ENCODE measurements at places on chromosomes 5 and 9.

DNA sequence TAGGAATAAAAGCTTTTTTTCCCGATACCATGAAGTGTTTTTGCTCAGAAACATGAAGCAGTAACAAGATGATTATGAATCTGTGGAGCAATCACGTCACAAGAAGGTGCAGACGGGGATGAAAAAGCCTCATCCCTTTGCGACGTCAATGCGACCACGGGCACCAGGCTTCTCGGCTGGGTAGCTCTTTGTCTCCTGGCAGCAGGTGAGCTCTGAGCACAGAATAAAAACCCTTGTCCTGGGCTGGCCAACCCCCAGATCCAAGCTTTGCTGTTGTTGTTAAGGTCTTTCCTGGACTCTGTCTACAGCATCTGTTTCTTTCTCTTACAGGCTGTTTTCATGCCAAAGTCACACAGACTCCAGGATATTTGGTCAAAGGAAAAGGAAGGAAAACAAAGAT lies 113.8 kb downstream of the ANKRD18B start:
- no peak for DNase-seq

- DNase-seq = peak; percentile 27
Measured at GRCh38 chr9:134378901-134379338, 52.7 kb downstream of the RXRA start.

DNA sequence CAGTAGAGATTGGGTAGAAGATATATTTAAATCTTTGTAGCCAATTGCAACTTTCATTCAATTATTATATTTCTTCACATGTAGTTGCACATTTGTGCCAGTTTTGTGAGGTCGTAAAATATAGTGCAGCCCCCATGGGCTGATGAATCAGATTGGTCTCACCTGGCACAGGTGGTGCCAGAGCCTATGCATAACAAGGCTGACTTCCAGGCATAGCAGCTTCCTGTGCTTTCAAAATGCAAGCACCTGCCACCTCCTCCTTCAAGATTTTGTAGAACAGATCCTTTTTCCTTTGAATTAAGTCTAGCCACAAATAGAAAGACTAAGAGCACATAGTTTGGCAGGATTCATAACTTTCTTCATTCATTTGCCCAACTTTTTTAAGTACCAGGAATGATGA lies 87.1 kb downstream of the STARD4 start:
- DNase-seq = no peak

DNA sequence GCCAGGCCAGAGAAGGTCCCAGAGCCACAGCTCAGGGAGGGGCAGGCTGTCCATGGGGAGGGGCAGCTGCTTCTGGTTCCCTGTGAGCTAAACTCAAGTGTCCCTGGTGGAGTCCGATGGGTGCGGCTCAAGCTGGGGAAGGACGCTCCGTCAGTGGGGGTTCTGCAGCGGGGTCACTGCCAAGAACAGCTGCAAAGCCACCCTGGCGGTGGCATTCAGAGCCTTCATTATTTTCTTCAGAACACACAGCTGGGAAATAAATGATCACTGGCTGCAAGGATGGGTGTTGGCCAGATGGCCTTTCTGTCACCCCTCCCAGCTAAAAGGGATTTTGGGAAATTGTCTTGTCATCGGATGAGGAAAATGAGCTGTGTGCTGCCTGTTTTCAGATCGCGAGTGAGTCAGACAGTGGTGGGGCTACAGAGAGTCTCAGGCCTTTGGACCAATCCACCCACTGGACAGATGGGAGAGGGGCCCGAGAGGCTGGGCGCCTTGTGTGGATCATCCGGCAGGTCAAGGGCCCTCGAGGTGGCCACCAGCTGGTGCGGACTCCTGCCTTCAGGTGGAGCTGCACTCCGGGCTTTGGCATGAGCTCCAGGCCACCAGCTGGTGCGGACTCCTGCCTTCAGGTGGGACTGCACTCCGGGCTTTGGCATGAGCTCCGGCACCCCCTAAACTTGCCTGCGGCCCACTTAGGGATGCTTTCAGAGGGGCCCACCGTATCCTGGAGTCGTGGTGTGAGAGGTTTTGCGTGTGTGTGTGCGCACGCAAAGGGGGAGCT lies 17.9 kb upstream of the GFPT2 start:
- no peak for DNase-seq

DNA sequence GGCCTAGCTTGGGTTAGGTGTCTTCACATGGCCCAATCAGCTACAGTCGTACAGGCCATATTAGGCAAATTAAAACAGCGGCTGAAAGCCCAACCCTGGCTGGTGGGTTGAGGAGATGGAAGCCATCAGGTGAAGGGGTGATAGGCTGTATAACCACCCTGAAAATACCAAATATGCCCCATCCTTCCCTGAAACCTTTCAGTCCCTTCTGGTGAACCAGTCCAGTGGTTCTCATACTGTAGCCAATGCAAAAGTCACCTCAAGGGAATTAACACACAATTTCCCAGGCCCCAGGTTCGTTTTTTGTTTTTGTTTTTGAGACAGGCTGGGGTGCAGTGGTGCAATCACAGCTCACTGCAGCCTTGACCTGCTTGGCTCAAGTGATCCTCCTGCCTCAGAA lies 19.8 kb upstream of the KCNV2 start:
- no peak for DNase-seq

- DNase-seq = no peak
Measured at GRCh38 chr9:69431777-69432176, 106.8 kb downstream of the ENTREP1 start.

DNA sequence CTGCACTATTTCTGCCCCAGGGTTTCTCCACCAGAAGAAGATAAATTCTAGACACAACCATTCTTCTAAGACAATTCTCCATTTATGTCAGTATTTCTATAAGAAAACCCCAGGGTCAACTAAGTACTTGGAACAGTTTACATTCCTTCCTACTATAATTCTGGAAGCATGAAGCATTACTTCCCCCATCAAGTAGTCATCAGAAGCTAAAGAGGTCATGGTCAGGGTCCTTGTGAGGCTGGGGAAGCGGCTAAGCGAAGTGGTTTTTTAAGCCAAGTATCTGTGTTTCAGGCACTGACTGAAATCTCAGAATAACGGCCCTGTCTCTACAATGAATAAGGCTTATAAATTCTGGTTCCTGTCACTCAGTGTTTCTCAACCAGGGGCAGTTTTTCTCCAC lies 197.8 kb downstream of the GLIS3 start:
- DNase-seq = no peak

DNA sequence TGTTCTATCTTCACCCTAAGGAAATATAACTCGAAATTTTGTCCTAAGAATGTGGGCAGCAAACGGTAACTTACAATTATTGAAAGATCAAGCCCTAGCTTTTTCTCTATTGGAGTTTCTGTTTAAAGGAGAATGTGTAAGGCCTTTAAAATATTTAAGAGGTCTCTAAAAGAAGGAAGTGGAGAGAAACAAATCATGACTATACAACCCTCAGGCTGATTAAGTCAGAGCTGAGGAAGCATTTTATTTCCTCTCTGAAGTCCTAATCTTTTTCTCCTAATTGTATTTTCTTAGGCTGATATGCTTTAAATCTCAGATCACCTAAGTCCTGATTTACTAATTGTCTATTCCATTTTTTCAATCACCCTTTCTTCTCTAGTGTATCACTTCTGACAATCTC lies 1708.8 kb upstream of the C9orf72 start:
- no peak for DNase-seq

DNA sequence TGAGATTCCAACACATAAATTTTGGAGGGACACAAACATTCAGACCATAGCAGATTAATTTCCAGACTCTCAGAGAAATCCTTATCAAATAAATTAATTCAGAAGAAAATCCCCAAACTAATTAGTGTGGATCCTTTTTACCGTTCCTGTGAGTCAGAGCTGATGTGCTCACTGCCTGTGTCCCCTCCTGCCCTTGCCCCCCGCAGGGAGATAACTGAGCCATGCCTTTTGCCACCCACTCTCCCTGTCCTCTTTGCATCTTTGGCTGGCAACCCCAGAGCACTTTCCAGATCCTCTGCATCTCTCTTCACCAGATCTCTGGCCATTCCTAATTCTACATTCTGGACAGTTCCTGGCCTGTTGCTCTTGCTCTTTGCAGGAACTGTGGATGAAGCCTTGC lies 135.4 kb upstream of the MAP1B start:
- no peak for DNase-seq

DNA sequence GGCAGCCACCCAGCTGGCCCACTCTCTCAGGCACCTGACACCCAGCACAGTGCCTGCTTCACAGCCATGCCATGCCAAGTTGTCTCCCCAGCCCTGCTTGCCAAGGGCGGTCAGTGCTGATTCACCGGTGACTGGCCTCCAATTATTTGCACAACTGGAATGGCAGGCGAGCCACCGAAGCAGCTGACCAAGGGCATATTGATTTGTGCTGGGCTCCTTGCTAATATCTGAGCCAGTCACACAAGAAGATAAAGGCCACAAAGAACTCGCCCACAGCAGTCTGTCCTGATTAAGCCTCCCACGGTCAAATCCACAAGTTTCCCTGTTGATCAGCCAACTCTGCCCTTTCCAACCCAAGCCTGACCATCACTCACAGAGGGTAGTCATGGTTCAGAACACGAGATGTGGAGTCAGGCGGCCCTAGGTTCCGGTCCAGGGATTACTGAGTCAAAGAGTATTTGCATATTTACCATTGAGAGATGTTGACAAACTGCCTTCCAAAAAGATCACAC lies 6.4 kb upstream of the EEIG1 start:
- DNase-seq = no peak

- DNase-seq = no peak
Measured at GRCh38 chr9:117188394-117188793, 226.5 kb downstream of the ASTN2 start.

- DNase-seq = no peak
Measured at GRCh38 chr9:76502746-76503145, 43.8 kb downstream of the GCNT1 start.

DNA sequence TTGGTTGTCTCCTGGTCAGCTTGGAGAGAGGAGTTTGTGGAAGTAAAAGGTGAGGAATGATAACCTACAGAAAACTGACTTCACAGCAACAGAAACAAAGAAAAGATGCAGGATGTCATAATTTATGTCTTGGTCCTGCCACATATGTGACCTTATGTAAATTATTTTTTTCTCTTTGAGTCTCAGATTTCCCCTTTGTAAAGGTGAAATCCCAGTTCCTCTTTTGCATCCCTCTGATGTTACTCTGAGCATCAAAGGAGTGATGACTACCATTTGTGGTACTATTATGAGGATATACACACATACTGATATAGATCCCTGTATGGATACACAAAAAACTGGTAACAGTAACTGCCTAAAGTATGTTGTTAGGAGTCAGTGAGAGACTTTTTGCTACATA lies 1.4 kb upstream of the THG1L start:
- DNase-seq = no peak

GRCh38 chr9:1238407-1238806 lies 188.2 kb downstream of the DMRT2 start:
- DNase-seq = no peak

DNA sequence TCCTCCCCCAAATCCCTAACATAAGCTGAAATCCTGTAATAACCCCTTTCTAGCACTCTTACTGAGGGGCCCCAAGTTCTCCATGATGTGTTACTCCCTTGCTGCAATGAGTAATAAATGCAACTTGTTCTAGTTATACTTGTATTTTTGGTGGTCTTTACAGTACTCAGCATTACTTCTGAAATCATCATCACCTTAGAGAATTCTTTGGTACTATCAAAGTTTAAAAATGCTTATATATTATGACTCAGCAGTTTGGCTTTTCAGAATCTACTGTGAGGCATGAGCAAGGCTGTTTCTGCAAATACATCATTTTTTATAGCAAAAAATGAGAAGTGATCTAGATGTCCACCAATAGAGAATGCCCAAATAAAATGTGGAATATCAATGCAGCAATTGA lies 20.7 kb upstream of the ROPN1L start:
- DNase-seq = no peak

GRCh38 chr9:95870352-95870751 lies 5.1 kb upstream of the ERCC6L2 start:
- DNase-seq = no peak

DNA sequence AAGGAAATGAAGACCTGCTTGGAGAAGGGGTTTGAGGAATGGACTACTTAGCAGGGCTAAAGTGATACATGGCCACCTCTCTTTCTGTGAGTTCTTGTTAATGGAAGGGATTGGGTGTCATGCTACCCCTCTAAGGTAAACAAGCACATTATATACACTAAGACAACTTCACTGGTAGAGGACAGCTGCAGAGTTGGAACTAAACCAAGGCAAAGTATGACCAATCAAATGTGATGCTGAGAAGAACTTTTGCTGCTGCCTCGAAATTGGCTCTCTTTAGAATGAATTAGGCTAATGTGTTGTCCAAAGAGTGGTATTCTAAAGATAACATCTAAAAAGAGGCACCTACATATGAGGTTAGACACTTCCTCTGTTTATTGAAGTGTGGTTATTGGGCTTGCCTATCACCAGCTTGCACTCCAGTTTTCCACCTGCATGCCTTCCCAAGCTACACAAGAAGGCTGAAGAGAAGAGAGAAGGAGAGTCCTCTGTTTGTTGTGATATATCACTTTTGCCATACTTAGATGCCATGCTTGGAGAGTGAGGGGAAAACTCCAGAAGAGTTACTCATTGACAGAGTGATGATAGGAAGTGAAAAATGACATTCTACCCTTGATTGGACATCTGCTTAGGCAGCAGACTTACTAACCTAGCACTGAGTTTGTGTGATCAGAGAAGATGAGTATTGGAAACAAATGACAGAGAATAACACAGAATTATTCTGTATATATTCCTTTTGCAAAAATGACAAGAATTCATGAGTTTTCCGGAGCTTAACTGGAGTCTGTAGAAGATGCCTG lies 536.1 kb downstream of the ZNF608 start:
- no peak for DNase-seq

All from hippocampal formation (tissue), 2 donors.